ENCODE measurements at places on chromosomes 3 and 15.
A peak's percentile ranks its signal among the peaks of the same experiment; 100 is the strongest.

DNA sequence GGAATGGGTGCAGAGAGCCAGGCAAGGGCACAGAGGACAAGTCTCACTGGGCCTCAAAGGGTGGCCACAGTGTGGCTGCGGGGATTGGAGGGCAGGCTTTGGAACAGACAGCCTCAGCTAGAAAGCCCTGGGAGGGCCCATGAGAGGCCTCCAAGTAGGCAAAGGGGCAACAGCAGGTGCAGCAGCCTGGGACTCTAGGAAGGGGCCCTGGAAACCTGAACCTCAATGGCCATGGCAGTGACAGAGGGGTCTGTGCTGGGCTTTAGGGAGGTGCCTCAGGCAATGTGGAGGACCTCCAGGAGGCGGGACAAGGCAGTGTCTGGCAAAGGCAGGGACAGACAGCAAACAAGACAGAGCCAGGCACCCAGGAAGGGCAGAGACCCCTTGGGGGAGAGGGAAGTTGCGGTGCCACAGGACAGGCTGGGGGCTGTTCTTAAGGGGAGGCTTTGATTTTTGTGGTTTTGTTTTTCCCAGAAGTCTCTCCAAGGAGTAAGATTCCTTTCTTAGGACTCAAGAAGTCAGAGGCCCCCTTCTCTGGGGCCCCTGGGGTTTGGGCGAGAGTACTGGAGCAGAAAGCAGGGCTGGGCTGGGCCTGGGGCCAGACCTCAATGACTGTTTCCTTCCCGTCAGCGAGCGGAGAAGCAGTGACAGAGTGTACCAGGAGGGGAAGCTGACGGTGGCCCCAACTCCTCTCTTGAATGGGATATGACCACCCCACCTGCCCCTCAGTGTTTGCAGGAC, 9.7 kb downstream of the STOML1 start:
- DNase-seq: no peak

DNA sequence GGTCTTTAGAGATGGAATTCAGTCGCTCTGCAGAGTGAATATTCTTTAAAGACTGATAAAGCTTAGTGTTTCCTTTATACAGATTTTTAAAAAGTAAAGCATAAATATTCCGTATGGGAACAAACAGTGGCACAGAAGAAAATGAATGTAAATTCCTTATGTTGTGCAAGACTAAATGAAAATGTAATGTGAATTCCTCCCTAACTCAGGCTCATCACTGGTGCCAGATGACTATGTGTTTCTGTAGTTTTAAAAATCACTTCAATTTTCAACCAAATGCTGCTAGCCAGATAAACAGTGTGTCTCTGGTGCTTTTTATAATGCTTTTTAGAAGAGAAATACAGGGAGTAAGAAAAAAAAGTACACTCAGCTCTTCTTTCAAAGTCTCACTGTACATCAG, 154.8 kb upstream of the SNTN start:
- DNase-seq: no peak

- no peak for DNase-seq
Measured at GRCh38 chr3:134601539-134602439, 49.0 kb downstream of the KY start.

DNA sequence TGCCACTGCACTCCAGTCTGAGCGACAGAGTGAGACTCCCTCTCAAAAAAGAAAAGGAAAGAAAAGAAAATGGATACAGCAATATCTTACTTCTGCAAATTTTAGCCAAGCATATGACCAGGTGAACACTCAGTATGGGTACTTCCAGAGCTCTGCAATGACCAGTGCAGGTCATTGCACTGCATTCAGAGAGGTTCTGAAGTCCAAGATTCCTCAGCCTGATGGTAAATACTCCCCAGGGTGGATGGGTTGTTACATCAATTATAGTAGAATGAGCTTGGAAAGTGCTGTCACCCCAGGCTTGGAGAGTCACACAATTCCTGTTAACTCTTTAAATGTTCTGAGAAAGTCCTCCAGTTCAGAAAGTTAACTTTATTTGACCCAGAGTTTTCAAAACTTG, 103.7 kb downstream of the RPLP1 start:
- DNase-seq: no peak

- DNase-seq: peak; percentile 29
Measured at GRCh38 chr15:60548101-60548500, 69.2 kb upstream of the ICE2 start.

GRCh38 chr3:9198899-9199335, 50.5 kb downstream of the SRGAP3 start:
- no peak for DNase-seq

GRCh38 chr3:70963431-70964275, 619.9 kb downstream of the FOXP1 start:
- DNase-seq: no peak

DNA sequence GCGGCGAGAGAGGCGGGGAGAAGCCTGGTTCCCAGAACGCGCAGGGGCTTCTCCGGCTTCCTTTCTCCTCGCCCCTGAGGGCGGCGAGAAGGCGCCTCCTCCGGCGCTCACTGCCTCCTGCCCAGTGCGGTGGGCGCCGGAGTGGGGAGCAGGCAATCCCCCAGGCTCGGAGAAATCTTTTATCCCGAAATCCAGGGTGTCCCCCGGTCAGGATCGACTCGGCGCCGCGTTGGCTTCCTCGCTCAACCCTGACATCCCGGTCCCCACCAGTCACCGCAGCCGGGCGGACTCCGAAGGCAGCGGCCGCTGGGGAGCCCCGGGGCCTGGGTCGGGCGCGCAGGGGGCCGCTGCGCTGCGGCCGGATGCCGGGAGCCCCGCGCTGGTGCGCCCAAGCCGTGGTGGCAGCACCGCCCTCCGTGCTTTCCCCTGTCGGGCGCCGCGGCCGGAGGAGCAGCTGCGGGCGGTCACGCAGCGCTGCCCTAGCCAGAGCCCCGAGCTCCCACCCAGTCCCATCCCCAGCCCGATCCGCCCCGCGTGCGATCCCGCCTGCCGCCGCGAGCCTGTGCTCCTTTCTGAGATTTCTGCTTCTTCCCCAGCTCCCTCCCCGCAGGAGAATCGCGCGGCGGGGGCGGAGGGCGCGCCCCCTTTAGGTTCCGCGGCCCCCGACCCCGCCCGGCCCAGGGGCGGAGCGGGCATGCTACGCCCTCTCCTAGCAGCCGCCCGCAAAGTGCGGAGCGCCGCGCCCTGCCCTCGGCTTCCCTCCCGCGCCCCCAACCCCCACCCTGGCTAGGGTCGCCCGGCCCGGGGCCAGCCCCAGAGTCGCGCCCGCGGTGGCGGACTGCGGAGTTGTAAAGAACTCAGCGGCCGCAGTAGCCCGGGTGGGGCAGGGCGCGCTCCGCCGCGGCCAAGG, 683 bp upstream of the CACNA2D3 start:
- DNase-seq: no peak

DNA sequence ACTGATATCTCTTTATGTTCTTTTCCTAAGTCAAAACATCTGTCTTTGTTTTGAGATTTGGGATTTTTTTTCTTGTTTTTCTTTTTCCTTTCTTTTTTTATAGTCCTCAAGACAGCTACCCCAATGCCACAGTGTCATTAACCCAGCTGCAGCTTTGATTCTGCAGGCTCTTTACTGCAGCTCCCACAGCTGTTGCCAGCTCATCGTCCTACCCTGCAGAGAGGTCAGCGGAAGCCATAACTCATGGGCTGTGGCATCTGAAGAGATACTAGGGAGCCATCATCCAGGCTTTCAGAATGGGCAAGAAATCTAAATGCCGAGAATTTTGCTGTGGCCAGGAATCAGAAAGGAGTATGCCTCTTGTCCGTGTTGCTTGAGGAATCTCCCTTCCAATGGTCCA, 44.3 kb upstream of the SLC24A5 start:
- no peak for DNase-seq

DNA sequence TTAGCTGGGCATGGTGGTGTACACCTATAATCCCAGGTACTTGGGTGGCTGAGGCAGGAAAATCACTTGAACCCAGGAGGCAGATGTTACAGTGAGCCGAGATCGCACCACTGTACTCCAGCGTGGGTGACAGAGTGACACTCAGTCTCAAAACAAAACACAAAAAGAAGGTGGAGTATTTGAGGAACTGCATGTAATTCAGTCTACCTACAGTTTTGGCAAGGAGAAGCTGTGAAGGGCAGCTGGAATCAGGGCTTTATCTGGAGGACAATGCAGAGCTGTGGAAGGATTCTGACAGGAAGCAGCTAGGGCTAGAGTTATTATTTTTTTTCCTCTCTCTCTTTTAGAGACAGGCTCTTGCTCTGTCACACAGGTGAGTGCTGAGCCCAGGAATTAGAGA, 6.8 kb downstream of the H1-8 start:
- no peak for DNase-seq

GRCh38 chr3:74463515-74463914, 150.9 kb downstream of the CNTN3 start:
- no peak for DNase-seq

DNA sequence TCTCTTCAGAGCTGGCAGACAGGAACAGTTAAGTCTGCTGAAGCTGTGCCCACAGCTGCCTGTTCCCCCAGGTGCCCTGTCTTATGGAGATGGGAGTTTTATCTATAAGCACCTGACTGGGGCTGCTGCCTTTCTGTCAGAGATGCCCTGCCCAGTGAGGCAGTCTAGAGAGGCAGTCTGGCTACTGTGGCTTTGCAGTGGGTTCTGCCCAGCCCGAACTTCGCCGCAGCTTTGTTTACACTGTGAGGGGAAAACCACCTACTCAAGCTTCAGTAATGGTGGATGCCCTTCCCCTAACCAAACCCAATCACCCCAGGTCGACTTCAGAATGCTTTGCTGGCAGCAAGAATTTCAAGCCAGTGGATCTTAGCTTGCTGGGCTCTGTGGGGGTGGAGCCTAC, 91.2 kb downstream of the SLC25A26 start:
- no peak for DNase-seq
